WERI-Rb-1 (cell line): ENCODE measurements at places on chromosomes 16 and 17.

GRCh38 chr17:48725288-48726064 is 2.5 kb downstream of the PRAC2 start:
- no peak for DNase-seq

DNA sequence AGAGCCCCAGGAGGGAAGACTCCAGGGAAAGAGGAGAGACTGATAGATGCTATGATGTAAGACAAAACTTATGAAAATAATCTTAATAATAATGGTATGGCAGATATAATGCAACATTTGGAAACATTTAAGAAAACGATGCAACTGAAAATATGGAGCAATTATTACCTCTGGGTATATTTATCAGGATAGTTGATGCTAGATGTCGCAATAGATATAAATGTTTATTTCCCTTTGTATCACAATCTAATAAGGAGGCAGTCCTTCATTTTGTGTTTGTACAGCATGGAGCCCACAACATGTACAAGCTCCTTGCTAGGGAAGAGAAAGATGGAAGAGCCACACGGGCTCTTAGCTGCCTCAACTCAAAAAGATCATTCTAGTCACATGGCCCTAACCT is 101.1 kb upstream of the TMEM132E start:
- DNase-seq: no peak

GRCh38 chr16:10638101-10638500 is 56.6 kb downstream of the TEKT5 start:
- no peak for DNase-seq

- DNase-seq: no peak
Observed at GRCh38 chr17:30924341-30924740, 2.6 kb downstream of the ADAP2 start.

- DNase-seq: peak; percentile 89
Observed at GRCh38 chr17:80082403-80083135, 18.8 kb upstream of the GAA start.
